Cardiac ventricle fibroblast (primary cell): ENCODE measurements at places on chromosomes 1 and 21. TPM values are rescaled to one million over a fixed set of nuclear protein-coding genes. Genes with fewer than 3 reads are reported as not detected.

FYB2 gene
- not detected in 2 replicates for total RNA-seq

CELA2B gene
- not detected in 2 replicates for total RNA-seq

SV2A gene
- total RNA-seq = 0.87 and 1.8 TPM in 2 replicates

MNDA gene
- total RNA-seq = not detected in 2 replicates

BGLAP gene
- 0.59 TPM in 1 of 2 replicates, not detected in the other for total RNA-seq

LCE6A gene
- not detected in 2 replicates for total RNA-seq

FNDC5 gene
- total RNA-seq = 1.00 and 1.3 TPM in 2 replicates

NEGR1 gene
- total RNA-seq = 5.6 and 6.4 TPM in 2 replicates

NEK2 gene
- total RNA-seq = 0.25 and 3.1 TPM in 2 replicates

BRDT gene
- not detected in 2 replicates for total RNA-seq

TMEM52 gene
- 13.5 TPM in 1 of 2 replicates, not detected in the other for total RNA-seq

FUBP1 gene
- total RNA-seq = 36.7 and 42.2 TPM in 2 replicates
